ENCODE measurements at places on chromosomes 1 and 21.

- DNase-seq, result no peak
Observed at GRCh38 chr1:51514733-51515132, 4.3 kb downstream of the EPS15 start.

- no peak for DNase-seq
Observed at GRCh38 chr1:1554926-1555915, 14.8 kb upstream of the TMEM240 start.

DNA sequence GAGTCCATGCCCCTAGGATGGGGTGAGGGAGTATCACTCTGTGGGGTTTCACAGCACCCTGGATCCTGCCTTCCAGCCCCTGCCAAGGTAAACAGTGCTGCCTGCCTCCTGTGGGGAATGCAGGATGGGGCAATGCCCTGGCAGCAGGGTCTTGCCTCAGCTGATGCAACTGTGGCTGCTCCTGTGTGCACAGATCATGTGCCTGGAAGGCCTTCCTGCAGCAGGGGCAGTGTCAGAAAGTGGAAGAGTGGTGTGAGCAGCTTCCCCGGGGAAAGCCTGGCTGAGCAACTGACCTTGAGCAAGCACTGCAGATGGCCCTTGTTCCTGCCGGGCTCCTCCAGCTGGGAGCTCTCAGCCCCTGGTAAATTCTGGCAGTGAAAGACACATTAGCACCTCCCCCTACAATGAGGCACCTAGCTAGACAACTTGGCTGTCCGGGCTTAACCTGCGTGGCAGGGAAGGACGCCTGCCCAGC is 9.9 kb downstream of the TOR3A start:
- no peak for DNase-seq

- DNase-seq, result no peak
Observed at GRCh38 chr1:78918157-78918556, 88.4 kb downstream of the ADGRL4 start.

- DNase-seq, result no peak
Observed at GRCh38 chr1:43847290-43847689, 86.3 kb upstream of the ARTN start.

- DNase-seq, result no peak
Observed at GRCh38 chr21:37829447-37829846, 86.8 kb downstream of the KCNJ6 start.

DNA sequence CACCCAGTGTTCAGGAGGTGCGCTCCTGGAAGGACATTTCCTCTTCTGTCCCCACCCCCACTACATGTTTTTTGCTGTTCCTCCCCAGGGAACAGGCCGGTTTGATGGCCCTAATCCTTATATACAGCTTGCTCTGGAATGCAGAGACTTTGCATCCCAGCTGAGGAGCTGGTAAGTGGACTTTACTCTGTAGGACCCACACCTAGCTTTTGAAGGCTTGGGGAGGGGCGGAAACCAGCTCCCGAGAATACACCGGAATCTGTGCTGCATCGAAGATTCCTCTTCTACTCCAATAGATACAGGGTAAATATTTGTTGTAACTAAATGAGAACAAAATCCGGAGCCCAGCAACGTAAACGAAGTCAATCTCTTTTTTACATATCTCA is 1.2 kb upstream of the CGN start:
- DNase-seq, result no peak

GRCh38 chr1:4655674-4656532 is 1.5 kb downstream of the AJAP1 start:
- no peak for DNase-seq

DNA sequence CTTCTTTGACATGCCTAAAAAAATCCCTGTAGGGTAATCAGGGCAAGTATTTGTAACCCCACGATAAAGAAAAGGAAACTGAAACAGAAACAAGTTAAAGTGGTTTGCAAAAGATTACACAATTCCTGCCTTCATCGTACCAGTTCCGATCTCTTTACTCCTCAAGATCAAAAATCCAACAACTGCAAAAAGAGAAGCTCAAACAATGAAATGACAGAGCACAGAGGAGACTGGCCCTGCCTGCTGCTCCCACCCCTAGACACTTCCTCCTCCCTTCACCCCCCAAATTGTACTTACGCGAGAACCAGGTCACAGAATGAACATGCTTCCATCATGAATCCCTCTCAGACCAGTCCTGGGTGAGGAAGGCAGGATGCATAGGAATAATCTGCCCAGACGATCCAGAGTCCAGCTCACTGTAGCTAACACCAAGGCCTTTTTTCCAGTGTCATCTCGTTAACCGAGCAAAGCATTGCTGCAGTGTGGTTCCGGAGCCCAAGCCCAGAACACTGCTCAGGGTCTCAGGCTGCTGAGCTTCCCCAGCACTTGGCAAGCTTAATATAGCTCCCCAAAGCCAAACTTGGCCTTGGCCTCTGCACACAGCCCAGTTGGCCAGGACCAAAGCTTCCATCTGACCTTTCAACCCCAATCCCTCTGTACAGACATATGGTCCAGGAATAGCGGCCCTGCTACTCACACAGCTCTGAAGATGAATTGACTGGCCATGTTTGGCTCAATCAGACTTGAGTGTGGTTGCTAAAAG is 20.3 kb downstream of the RXRG start:
- no peak for DNase-seq

GRCh38 chr1:228500143-228500734 is 13.1 kb downstream of the RNF187 start:
- no peak for DNase-seq

DNA sequence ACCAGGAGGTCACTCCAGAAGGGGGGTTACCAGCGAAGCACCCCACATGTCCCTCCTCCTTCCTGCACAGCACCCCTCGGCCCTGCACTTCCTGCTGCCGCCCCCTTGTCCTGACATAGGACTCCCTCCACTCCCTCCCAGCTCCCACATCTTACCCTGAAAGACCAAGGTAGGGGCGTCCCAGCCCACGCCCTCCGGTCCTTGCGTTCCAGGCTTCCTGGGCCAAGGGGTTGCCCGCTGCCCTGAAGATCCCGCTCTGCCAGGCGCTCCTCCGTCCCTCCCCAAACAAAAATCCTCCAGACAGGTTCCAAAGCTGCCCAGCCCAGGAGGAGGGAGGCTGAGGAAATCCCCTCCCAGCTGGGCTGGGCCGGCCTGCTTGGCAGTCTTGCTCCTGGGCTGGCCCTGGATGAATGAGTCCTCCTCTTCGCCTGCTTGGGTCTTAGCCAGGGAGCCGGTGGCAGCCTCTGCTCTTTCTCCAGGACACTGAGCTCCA is at the start of gene RHBDL2:
Gene RHBDL2 (minus strand): TSS at position 304 of the 493 bp plus-strand sequence. CDS start 22,618 bp downstream, outside the sequence.
- DNase-seq, result no peak

DNA sequence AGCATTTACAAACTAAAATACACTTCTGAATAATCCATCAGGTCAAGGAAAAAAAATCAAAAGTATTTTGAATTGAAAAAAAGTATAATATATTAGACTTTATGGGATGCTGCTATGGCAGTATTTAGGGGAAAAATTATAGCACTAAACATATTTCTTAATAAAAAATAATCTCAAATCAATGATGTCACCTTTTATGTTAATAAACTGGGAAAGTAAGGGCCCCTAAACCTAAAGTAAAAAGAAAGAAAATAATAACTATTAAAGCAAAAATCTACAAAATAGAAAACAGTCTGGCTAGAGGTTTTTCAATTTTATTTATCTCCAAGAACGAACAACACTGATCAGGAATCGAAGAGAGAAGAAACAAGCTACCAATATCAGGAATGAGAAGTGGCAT is 160.8 kb upstream of the PLXNA2 start:
- no peak for DNase-seq

GRCh38 chr1:35202048-35202719 is 9.2 kb upstream of the SFPQ start:
- DNase-seq, result peak; percentile 19

- no peak for DNase-seq
Observed at GRCh38 chr1:246394121-246394520, 113.0 kb downstream of the SMYD3 start.

DNA sequence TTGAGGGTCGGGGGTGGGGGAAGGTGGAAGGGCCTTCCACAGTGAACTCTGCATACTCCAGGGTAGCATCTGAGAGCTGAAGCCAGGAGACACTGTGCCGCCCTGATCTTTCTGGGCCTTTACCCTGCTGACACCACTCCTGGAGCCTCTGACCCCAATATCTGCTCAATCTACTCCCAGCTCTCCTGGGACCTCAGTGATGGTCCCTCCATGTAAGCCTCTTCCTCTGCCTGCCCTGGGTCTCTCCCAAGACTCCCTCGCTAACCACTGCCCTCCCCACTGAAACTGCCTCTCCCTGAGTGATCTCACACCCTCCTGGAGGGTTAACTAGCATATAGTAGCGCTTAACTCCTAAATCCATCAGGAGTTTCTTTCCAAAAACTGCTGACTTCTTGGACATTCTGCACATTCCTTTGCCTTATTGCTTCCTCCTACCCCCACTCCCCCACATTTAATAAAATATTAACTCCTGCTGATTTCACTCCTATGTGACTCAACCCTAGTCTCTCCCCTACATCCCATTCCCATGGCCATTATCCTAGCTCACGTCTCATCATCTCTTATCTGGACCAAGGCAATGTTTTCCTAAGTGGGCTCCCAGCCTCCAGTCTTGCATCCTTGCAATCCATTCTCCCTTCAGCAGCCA is 145.6 kb downstream of the HMGB4 start:
- no peak for DNase-seq

DNA sequence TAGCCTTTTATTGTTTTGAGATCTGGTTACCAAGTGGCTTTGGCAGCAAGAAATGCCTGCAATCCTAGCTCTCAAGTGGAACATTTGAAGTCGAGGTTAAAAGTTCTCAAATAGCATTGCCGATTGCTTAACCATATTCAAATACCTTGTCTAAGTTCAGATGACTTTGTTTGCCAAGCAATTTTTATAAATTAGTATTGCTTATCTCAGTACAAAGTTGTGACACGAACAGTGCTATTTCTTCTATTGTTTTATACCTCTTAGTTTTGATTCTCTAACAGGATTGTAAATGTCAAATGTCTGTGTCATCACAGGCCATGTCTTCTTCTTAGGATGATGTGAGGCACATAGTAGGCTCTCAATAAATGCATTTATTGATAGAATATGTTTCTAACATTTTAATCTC is 633.3 kb downstream of the PTPRC start:
- DNase-seq, result no peak

DNA sequence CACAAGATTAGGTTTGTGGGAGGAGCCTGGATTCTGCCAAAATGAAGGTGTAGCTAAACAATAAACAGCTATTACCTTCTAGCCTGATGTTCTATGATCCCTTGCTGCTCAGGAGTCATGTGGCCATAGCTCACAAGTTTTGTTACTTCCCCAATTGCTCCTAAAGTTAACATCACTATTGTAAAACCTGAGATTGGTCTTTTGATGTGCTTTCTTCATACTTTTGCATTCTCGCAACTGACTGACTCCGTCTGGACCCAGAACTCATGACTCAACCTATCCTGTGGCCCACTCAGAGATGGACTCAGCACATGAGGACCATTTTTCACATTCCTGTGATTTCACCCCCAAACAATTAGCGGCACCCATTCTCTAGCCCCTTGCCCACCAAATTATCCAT is 69.1 kb downstream of the PTGS2 start:
- no peak for DNase-seq

- DNase-seq, result peak; percentile 7
Observed at GRCh38 chr1:165481820-165482532, 37.0 kb upstream of the RXRG start.

DNA sequence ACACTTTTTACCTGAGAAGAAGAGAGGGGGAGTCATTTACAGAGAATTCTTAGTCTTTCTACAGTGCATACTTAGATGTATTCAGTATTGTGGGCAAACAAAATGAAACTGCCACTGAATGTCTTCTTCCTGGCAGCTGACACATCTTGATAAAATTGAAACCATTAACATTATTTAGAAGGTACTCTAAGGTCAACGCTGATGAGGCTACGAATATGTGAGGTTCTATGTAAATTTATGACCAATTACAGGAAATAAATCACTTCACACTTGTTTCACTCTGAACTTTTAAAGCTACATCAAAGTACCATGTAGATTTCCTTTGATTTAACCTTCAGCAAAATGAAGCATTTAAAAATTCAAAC is 51.3 kb upstream of the GFI1 start:
- DNase-seq, result no peak

DNA sequence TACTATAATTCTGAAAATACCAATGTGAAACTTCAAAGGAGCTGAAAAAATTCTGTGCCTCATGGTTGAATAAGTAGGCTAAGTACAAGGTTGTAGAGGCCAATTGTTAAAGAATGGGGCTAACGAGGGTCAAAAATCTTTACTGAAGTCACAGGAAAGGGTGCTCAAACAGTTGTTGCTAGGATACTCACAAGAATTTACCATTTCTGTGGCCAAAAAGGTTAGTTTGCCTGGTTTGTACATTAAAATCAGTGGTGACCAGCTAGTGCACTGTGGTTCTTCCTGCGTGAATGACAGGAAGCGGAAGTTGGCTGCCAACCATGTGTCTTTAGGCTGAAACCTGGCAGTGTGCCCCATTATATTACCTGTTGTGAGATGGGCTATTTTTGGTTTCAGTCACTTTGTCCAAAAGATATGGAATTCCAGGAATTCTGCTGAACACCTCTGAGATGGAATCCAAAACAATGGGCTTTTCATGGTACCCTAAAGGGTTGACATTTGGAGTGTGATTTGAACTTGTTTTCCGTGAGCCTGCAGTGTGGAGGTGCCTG is 13.5 kb downstream of the MAP3K21 start:
- no peak for DNase-seq

DNA sequence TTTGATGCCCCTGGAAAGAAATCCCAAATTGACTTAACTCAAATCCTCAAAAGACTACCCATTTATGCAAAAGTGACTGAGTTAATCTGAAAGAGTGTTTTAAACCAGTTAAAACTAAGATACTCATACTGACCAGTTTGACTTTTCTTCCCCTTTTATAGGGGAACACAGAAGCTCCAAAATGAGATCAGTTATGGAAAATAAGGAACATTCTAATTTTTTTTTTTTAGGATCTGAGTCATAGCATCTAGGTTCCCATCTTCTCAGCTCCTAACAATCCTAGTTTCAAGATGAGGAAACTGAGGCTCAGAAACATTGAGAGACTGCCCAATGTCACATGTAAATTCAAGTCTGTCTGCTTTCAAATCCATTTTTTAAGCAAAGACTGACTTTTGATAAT is 231.1 kb upstream of the RUNX1 start:
- no peak for DNase-seq

DNA sequence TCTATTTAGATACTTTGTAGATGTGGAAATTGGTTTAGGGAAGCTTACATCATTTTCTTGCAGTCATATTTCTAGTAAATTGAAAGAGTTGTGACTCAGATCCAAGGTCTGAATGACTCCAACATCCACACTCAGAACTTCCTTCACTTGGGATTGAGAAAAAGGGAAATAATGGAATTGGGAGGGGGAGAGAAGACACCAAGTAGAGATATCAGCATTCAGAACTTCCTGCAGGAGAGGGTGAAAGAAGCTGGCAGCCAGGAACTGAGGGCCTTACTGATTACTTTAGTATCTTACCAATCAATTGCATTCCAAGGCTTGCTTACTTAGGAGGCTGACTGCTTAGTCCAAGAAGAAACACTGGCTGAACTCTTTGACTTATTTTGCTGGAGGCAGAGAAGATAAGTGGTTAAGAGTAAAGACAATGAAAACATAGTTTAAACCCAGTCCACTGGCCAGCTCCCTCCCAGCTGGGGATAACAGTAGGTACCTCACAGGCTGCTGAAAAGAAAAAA is 21.7 kb downstream of the APP start:
- no peak for DNase-seq
